ENCODE measurements at places on chromosomes 1 and 21.

DNA sequence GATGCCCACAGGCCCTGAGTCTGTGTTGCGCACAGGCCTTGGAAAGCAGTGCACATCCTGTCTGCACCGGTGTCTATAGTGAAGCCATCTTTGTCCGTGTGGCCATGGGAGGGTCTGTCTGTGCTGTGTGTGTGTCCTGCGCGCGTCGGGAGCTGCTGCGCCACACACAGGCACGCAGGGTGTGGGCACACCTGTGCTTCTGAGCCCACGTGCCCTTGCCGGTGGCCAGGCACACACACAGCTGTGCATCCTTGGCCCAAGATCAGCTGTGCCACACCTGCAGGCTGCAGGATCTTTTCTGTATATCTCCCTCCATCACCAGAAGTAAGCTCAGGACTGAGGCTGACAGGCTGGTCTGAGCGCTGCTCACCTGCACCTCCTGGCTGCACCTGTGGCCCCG is 3.2 kb upstream of the SAMD11 start:
- DNase-seq = no peak

DNA sequence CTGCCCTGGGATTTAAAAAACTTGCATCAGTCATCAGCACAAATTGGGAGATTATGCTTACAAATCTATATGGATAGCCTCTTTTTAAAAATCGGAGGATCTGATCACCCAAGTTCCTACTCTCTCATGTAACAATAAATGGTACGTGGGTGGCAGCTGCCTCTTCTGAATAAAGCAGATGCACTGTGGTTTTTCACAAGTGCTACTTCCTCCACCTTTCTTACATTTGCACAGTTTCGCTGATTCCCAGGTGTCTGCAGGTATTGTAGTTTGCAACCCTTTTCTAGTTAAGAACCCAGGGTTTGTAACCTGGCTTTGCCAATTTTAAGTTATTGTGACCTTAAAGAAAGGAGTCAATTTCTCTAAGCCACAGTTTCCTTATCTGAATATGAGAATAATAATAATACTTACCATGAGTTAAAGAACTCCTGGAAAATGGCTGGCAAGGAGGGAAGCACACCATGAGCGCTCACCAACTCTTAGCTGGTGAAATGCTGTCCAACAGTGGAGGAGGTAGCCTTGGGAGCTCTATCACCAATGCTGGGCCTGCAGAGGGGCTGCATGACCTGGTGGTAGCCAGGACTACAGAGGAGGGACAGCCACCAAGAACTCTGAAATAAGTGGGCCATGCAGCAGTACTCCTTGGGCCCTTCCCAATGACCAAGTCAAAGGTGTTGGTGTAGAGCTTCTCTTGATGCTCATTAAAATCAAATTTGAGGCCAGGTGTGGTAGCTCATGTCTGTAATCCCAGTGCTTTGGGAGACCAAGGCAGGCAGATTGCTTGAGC is 30.2 kb upstream of the KCNA2 start:
- no peak for DNase-seq

DNA sequence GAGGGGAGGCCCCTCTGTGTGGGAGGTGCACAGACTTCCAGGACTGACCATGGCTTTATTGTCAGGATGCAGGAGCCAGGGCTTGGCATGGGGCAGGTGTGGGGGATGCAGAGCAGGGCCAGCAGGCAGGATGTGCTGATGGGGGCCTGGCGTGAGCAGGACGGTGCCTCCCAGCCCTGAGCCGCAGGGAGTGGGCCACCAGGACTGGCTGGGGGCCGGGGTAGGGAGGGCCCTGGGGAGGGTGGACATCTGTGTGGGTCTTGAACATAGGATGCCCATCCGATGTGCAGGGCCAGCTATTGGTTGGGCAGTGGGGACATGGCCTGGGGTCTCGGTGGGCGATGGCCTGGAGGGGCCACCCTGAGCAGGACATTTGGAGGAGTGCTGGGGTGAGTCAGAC is 15.6 kb downstream of the PRMT2 start:
- DNase-seq = no peak

- DNase-seq = no peak
These were observed 13.1 kb downstream of the AMY2B start for GRCh38 chr1:103584537-103584936.

DNA sequence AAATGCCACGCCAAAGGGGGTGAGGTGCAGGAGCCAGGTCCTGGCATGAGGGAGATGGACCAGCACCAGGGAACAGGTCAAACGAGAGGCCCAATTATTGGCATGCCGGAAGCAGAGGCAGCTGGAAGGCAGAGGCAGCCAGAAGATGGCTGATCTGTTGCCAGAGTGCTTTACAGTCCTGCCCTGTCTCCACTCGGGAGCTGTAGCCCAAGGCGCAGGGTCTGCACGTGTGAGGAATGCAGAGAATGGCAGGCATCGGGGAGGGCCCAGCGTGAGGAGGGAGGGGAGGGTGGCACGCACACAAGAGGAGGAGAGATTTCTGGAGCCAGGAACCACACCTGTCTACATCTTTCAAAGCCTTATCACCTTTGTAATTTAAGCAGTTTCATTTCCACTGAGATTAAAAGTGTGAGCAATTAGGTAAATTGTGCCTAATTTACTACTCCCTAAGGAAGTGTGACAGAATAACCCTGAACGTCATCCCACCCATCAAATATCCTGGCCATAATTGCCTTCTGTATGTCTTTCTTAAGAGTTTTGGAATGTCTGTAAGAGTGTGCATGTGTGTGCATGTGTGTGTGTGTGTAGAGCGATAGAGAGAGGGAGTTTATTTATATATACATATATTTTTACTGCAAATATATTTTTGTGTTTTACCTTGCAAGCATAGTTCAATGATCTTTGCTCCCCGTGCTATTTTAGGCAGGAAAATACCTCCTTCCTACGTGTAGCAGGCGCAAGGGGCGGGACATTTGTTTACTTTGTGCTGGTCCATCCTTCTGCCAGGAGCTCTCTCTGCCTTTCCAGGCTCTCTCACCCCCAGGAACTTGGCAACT is 125.5 kb upstream of the SERBP1 start:
- DNase-seq = no peak

DNA sequence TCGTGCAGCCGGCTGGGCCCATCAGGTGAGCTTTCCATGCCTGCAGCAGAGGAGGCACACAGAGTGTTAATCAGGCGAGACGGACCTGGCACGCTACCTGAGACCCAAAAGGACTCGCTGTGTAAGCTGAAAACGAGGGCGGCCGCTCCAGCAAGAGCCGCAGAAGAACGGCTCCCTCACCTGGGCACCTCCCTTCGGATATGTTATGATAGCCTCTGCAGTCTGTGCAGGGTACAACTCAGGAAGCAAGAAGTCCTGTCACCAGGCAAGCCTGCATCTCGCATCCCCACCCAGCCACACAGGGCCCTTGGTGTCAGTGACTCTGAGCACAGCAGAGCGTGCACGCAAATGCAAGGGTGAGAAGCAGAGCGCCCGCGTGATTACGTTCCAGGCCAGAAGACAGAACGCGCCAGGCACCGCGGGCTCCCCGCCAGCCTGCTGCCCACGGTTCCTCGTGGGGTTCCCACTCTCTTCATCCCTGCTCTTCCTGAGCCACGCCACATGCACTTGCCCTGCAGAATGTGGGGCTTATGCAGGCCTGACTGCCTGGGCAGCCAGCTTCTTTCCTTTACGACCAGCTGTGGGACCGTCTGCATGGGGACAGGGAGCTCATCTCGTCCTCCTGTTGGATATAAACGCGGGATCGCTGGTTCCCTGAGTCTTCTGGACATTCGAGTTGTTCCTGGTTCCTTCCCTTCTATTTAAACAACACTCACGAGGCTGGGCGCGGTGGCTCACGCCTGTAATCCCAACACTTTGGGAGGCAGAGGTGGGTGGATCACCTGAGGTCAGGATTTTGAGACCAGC is 20.2 kb upstream of the LRRC47 start:
- DNase-seq = no peak

DNA sequence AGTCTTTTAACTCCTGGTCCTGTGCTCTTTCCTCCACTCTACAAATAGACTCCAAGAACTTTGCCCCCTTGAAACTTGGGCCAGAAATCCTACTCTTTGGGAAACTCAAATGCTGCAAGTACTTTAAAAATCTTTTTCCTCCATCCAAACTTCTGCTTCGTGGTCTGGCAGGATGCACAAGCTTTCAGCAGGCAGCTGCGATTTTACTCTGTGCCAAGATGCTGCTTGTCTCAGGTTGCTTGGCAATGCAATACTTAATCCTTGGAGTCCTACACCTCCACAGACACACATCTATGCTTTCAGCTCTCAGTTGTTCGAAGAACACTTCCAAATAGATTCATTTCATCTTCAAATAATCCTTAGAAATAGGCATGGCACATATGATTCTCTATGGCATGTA is 435.3 kb upstream of the USP24 start:
- no peak for DNase-seq

DNA sequence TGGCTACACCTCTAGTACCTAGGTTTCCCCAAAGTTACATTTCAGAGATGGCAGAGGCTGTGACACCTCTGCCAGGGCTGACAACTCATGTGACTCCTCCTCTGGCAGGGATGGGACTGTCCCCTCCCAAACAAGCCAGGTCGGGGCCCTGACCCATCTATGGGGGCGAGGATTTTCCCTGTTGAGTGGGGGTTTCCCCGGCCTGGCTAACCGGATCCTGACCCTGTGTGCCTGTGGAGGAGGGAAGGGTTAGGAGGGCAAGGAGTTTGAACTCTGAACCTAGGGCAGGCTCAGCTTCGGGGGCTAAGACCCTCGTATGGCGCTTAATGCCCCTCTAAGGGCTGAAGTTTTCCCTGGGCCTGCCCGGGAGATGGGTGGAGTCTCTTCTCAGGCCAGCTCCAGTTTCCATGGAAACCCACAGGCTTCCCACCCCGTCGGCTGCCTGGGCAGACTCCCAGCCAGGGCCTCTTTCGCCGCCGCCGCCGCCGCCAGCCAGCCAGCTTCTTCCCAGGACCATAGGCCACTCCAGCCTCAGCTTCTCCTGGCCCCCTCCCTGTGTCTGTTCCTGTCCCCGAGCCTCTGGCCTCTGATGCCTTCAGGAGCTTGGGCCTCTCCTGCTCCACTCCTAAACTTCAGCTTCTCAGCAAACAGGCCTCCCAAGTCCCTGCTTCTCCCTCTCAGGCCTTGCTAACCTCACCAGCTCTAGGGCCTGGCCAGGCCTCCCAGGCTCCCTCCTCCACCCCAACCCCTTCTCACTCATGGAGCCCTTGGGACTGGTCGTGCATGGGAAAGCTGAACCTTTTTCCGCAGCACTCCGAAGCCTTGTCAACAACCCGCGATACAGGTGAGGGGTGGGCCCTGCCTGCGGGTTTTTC is at the start of gene BTBD19:
TSS of gene BTBD19 (plus strand) at position 461 of the 875 bp plus-strand sequence. CDS start at position 759, 298 bp downstream.
- DNase-seq = peak; percentile 98

- no peak for DNase-seq
These were observed 20.4 kb downstream of the WNT4 start for GRCh38 chr1:22122273-22123070.

DNA sequence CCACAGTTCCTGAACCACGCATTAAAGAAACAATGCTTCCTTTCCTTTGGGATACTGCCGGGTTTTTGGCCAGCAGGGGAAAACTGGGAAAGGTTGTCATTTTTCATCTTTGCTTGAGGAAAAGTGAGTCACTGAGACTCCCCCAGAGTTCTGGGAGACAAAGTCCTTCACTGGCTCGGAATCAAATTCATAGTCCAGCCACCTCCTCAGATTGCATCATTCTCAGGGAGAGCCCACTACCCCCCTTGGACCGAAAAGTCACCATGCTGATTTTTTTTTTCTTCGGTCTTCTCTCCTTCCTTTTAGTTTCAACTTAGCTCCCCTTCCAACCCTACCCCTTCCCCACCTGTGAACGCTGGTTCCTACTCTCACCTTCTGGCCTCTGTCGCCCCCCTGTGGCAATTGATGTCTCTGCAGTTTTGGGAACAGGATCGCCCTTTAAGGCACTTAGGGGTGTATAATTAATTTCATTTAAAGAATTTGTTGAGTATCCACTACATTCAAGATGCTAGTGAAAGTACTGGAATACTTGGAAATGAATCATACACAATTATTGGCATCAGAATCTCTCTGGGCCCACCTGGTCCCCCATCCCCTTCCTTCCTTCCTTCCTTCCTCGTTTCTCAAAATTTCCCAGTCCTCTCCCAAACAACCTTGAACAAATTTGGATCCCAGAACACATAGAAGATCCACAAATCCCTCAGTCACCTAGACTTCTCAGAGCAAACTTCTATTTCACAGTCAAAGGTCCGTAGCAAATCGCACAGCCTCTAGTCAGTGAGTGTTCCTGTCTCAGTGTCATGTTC is 6.9 kb downstream of the ACKR1 start:
- DNase-seq = peak; percentile 34

GRCh38 chr1:248703674-248704073 is 1.1 kb upstream of the OR14I1 start:
- peak; percentile 2 for DNase-seq

- no peak for DNase-seq
These were observed 134.9 kb downstream of the RHOU start for GRCh38 chr1:228870041-228870713.

DNA sequence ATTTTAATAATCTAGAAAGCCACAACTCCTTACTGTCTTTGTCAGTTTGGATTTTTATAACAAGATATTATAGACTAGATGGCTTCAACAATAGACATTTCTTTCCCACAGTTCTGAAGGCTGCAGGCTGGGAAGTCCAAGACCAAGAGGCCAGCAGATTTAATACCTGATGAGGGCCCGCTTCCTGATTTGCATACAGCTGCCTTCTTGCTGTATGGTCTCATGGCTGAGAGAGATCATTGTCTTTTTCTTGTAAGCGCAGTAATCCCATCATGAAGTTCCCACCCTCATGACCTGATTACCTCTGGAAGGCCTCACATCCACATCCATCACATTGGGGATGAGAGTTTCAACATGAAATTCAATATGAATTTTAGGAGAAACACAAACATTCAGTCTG is 9.8 kb downstream of the RPS6KC1 start:
- DNase-seq = no peak

GRCh38 chr1:172515436-172515835 is 17.5 kb upstream of the SUCO start:
- no peak for DNase-seq

- DNase-seq = peak; percentile 85
These were observed 16.9 kb upstream of the DMRTB1 start for GRCh38 chr1:53442299-53442698.

- no peak for DNase-seq
These were observed 216.8 kb upstream of the CXADR start for GRCh38 chr21:17295997-17296396.

GRCh38 chr1:31570906-31571305 is 5.4 kb upstream of the TINAGL1 start:
- DNase-seq = peak; percentile 53

- no peak for DNase-seq
These were observed 163.0 kb downstream of the KAZN start for GRCh38 chr1:14761291-14762153.

- no peak for DNase-seq
These were observed 36.4 kb downstream of the CAPN8 start for GRCh38 chr1:223629126-223629457.

Measured in GM23248 (cell line).